Stimulated activated CD4-positive, alpha-beta T cell treated with anti-CD3 and anti-CD28 coated beads, Interleukin-15, amount 100 ng/mL, for 1 hour (primary cell): ENCODE measurements at places on chromosomes 5 and 9.

- DNase-seq: no peak
Measured at GRCh38 chr5:17801595-17801994, 167.3 kb downstream of the TAF11L14 start.

- DNase-seq: no peak
Measured at GRCh38 chr5:172672681-172673080, 31.6 kb downstream of the NEURL1B start.

DNA sequence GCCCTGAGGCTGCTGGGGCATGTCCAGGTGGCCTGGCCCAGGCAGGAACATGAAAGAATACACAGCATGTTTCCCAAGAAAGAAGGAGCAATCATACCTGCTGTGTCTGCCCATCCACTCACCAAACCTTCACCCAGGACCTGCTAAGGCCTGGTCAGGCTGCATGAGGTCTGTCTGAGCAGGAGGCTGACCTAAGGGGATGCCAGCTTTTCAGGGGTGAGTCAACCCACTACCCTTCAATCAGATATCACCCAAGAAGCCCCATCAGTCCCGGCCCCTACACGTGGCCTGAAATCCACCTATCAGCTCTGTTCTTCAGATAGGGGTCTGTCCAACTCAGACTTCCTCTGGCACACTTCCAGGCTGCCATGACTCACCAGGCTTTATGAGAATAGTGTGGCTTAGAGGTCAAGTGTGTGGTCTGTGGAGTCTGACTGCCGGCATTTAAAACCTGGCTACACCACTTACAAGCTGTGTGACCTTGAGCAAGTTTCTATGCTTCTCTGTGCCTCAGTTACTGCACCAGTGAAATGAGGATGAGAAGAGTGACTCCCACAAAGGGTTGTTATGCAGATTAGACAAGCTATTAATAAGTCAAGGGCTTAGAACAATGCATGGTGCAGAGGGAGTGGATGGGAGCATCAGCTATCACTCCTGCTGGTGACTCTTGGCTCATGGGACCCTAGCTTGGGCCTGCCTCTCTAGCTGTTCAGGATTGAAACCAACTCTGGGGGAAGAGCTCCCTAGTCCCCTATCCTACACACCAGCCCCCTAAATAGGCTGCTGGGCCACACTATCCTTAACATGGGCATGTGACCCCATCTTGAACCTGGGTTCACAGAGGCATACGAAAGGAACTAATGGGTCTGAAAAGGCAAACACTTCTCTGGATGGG, 130.3 kb downstream of the PAX5 start:
- no peak for DNase-seq

DNA sequence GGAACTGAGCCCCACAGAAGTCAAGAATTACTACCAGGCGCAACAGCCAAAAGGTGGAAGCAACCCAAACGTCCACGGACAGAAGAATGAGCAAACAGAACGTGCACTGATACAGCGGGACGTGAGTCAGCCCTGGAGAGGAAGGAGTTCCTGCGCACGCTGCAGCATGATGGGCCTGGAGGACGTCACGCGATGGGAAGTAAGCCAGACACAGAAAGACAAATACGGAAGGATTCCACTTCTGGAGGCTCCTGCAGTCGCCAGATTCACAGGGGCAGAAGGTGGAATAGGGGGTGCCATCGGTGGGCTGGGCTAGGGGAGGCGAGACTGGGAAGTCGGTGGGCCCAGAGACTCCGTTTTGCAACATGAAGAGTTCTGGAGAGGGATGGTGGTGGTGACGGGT, 80.3 kb upstream of the PHYKPL start:
- DNase-seq: no peak

GRCh38 chr9:117521293-117521692, 106.4 kb upstream of the ASTN2 start:
- DNase-seq: no peak
